ENCODE measurements at places on chromosomes 7 and 10.

DNA sequence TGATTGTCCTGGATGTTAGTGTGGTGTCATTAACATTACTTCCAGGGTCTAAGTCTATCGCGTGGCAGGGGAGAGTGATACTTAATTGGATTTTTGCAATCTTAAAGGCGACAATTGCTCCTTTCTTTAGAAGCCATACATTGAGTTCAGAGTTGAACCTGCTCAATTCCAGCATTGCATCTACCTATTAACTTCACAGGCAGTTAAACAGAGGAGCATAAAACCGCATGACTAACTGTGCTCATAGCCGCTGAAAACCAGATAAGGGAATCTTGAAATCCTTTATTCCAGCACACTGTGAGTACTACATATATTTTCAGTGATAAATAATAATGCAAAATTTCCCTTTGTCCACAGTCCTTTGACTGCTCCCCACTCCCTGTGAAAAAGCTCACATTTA is 255.3 kb downstream of the STK31 start:
- no peak for DNase-seq

DNA sequence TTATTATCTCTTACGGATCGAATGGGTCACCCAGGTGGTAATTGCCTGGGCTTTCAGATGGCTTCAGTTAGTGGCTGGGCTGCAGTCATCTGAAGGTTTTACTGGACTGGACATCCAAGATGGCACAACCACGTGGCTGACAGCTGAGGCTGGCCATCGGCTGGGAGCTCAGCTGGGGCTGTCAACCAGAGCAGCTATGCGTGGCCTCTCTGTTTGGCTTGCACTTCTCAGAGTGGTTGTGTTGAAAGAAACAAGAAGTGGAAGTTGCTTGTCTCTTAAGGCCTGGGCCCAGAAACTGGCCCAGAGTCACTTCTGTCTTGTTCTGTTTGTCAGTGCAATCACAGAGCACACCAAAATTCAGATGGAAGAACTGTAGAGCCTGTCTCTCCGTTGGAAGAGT is 5.7 kb upstream of the GDI2 start:
- DNase-seq, result no peak

DNA sequence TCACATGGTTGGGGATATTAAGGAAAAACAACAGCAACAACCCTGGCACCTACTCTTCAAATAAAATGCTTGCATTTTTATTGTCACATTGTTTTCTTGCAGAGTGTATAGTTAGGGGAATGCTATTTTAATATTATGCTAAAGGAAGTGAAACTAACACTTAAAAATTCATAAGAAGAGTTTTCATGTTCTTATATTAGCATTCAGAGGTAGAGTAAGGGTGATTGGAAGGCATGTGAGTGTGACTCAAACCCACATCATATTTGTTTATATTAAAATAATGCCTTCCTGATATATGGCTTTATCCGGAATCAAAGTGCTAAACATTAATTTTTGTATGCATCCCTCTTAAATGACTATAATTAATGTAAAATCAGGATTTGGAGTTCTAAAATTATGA is 59.8 kb upstream of the TES start:
- no peak for DNase-seq

DNA sequence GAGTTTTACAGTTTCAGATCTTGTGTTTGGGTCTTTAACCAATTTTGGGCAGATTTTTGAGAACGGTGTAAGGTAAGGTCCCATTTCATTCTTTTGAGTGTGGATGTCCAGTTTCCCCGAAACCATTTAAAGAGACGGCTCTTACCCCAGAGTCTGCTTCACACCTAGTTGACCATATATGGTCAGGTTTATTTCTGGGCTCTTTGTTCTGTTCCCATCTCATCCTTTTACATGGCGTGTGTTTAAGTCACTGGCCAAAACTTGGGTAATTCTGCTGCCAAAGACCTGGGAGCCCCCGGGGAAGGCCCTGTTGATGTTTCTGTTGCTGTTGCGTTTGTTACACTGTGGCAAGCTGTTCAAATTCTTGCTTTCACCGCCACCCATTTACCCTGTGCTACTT is 120.1 kb downstream of the PTPRN2 start:
- no peak for DNase-seq

DNA sequence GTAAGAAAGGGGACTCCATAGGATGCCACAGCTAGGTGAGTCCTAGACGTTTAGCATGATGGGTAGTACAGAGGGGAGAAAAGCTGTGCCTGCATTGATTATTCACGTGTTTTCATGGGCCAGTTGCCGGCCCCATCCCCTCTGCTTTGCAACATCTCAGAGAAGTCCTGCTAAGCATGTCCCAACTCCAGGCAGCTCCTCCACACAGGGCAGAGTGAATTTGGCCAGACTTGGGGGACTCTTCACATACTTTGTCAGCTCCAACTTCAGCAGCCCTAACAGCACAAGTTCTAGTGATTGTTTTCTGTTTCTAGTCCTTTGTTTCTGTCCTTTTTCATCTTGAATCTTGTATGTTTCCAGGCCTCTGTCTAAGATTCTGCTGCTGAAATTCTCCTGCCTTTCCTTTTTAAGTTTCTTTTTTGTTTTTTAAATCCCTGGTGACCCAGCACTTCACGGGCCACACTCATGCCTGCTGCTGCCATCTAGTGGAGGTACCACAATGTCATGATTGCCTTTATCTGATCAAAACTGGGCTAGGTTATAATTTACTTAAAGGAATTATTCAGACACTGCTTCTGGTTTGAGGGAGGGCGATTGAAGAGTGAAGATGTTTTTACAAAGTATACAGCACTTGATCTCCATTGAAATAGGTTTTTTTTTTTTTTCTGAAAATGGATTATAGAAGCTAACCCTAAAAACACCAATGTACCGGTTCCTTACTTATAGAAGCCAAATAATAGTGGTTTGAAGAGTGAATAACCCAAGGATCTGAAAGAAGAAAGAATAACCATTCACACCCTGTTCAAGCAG is 276.9 kb downstream of the CSTF2T start:
- no peak for DNase-seq

- no peak for DNase-seq
These were observed 4.6 kb upstream of the FAM170B start for GRCh38 chr10:49138361-49138891.

- no peak for DNase-seq
These were observed 486 bp downstream of the HIPK2 start for GRCh38 chr7:139777133-139777891.

GRCh38 chr7:139702313-139702731 is 75.5 kb downstream of the HIPK2 start:
- DNase-seq, result no peak

DNA sequence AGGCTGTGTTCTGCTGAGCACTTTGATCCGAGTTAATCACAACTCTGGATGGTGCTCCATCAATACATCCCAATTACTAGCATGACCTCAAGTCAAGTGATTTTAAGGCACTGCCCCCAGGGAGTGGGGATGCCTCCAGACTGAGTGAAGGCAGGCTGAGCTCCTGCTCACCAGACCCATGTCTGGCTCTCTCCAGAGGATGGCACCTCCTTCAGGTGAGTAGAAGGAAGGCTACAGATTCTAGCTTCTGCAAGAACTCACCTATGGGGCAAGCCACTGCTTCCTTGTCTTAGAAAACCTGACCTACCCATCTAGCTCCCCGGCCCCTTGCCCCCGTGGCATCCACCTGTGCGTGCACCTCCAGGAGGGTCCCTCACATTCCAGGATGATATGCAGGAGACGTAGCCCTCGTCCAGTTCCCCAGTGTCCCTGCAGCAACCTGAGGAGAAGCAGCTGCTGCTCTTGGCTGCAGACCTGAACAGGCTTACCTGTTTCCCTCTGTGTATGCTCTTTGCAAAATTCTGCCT is 390.3 kb downstream of the GRID1 start:
- DNase-seq, result no peak

- no peak for DNase-seq
These were observed 117.9 kb upstream of the DLX6 start for GRCh38 chr7:96887426-96887825.

DNA sequence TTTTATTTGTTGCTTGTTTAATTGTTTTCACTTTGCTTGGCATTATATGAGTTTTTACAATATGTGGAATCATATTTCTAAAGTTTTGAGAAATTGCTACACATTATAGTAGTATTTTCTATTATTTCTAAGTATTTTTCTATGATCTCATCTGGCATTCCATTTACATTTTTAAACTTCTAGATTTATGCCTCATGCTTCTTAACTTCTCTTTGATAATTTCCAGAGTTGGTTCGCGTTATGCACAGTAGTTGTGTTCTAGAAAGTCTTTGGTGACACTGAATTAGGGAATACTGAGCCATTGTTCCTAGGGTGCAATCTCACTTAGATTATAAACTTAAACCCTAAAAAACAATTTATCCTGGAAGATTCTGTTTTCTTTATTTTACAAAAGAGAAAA is 129.2 kb downstream of the GNAI1 start:
- DNase-seq, result no peak

DNA sequence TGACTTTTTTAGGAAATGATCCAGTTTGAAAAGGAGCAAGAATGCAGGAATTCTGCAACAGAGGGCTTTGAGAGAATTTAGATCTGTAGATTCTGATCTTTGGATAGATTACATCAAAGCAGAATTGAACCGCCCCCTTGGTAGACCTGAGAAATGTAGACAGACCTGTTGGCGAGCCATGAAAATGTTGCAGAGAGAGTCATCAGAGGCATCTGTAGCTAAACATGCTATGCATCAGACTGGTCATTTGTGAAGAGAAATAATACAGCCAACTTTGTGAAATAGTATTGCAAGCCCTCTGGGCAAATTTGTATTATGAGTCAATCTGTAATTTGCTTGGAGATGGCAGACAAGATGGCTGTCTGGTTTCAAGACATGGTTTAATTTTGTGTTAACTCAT is 4.3 kb upstream of the C1GALT1 start:
- no peak for DNase-seq

Data from NCI-H446 treated with DMSO at 0.1 percent for 48 hours (cell line).